ENCODE measurements at places on chromosomes 3 and 15.

GRCh38 chr15:85030301-85030929 lies 48.8 kb downstream of the PDE8A start:
- no peak for DNase-seq

DNA sequence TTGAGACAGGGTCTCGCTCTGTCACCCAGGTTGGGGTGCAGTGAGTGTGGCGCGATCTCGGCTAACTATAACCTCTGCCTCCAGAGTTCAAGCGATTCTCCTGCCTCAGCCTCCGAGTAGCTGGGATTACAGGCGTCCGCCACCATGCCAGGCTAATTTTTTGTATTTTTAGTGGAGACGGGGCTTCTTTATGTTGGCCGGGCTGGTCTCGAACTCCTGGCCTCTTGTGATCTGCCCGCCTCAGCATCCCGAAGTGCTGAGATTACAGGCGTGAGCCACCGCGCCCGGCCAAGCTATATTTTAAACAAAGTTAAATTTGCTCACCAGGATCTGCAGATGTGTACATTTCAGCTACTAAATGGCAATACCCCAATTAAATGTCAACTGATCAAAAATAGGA lies 1.1 kb upstream of the C3orf38 start:
- no peak for DNase-seq

GRCh38 chr3:58117561-58118181 lies 93.1 kb downstream of the DNASE1L3 start:
- DNase-seq: peak; percentile 63

GRCh38 chr3:96734273-96735009 lies 80.0 kb upstream of the EPHA6 start:
- no peak for DNase-seq

DNA sequence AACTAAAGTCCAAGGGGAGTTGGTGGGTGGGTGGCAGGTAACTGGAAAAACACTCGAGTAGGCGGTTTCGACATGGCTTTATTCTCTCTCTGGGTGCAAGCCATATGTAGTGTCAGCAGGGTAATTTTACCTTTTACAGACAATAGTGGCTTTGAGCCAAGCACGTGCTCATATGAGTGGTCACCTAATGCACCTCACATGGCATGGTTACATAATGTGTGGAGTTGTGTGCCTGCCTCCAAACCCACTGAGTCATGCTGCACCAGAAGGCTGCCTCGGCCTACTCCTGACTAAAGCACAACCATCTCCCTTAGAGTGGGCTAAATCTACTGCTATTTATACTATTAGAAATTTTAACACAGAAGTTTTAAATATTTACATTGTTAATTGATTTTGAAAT lies 16.5 kb downstream of the CCRL2 start:
- DNase-seq: no peak

GRCh38 chr3:118772547-118773011 lies 262.1 kb downstream of the IGSF11 start:
- no peak for DNase-seq

DNA sequence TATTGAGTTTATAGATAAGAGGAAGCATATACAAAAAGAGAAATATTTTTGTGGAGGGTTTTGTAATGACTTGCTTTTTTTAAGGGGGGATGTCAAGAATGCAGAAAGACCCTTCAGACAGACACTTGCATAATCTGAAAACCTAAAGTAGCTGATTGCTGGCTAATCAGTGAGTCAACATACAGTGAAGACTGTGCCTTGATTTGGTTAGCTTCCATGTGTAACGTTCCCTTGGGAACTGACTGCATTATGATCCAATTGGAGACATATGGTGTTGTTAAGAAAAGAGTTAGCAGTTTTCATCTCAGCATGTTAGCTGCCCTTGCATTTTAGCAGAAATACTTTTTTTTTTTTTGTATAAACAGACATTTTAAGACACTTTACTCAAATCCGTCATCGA lies 483.2 kb downstream of the RBMS3 start:
- DNase-seq: no peak
